A549 treated with GW870086 at 1 μM for 4 hours (cell line): ENCODE measurements at places on chromosomes 2 and 18. TPM values are rescaled to one million over a fixed set of nuclear protein-coding genes. Genes with fewer than 3 reads are reported as not detected.

Gene DNAH6
- 0.03 to 0.10 TPM (median 0.07 TPM) in 4 of 5 replicates, not detected in the other for total RNA-seq

Gene SOX11
- not detected in 5 replicates for total RNA-seq

Gene BZW1
- total RNA-seq = 363 to 728 TPM (median 495 TPM) in 5 replicates

Gene MSGN1
- not detected in 5 replicates for total RNA-seq

Gene TTR
- total RNA-seq = 0.32 to 0.58 TPM (median 0.38 TPM) in 3 of 5 replicates, not detected in the others

Gene ANKRD53
- total RNA-seq = 0.12 TPM in 1 of 5 replicates, not detected in the others

Gene GPR75
- 1.4 to 1.7 TPM (median 1.5 TPM) in 5 replicates for total RNA-seq

Gene NCKAP1
- 84.4 to 115 TPM (median 105 TPM) in 5 replicates for total RNA-seq
